NCI-H460 (cell line): ENCODE measurements at places on chromosomes 3 and 15.

- DNase-seq: no peak
Measured at GRCh38 chr15:70061696-70062270, 35.9 kb downstream of the TLE3 start.

- DNase-seq: no peak
Measured at GRCh38 chr3:35422836-35423601, 216.3 kb upstream of the ARPP21 start.

DNA sequence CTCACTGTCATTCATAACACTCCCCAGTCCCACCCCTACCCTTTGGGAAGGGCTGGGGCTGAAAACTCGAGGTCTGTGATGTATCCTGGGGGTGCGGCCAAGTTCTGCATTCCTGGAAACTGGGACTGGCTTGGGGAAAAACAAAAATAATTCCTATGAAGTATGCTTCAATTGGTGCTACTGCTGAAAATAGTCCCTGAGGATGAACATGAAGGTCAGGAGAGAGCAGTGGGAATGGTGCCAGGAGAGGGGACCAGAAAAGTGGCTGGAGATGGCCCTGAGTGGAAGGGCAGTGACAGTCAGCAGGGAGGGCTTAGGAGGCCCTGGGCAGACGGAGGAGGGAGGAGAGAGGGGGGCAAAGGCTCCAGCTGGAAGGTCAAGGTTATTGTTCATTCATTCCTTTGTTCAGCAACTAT lies 4.8 kb upstream of the ISLR start:
- no peak for DNase-seq

GRCh38 chr3:116591236-116591635 lies 118.3 kb upstream of the TUSC7 start:
- no peak for DNase-seq

- DNase-seq: no peak
Measured at GRCh38 chr3:39277893-39278615, 1.8 kb downstream of the CX3CR1 start.

GRCh38 chr3:128841926-128842920 lies 37.2 kb upstream of the ACAD9 start:
- no peak for DNase-seq

- DNase-seq: no peak
Measured at GRCh38 chr3:7290077-7290825, 429.3 kb downstream of the GRM7 start.

- DNase-seq: no peak
Measured at GRCh38 chr3:122132949-122133540, 50.4 kb upstream of the CASR start.

GRCh38 chr15:70253461-70254156 lies 155.9 kb upstream of the TLE3 start:
- no peak for DNase-seq

GRCh38 chr3:8639659-8640000 lies 5.0 kb downstream of the SSUH2 start:
- no peak for DNase-seq

DNA sequence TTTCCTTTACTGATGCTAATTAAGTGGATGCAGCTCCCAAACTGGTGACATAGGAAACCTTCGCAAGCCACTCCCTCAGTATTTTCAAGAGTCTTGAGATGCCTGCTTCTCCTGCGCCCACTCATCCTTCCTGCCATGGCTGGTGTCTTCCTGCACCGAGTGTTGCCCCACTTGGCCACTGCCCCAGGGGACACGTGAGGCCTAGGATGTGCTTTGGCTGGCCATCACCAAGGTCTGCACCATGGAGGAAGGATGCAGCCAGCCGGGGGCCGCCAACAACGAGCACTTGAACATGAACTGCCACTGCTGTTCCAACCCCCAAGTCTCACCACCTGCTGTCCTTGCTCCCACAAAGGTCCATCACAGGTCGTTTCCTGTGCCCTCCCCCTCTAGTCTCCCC lies 34.1 kb downstream of the EPHB3 start:
- DNase-seq: no peak

GRCh38 chr3:10274601-10275000 lies 18.1 kb downstream of the GHRL start:
- DNase-seq: no peak

DNA sequence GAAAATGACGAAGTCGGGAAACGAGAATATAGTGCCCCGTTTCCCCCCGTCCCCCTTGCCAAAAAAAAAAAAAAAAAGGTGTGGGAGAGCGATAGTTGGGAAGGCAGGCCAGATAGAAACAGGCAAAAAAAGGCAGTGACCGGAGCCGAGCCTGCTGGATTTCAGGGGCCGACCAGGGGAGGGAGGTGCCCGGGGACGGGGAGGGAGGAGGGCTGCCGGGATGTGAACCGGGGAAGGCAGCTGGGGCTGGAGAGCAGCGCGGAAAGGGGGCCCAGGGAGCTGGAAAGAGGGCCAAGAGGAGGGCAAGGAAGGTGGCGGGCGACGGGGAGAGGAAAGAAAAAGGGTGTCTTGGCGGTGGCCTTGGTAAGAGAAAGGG lies 837 bp downstream of the LRRN1 start:
- no peak for DNase-seq

- DNase-seq: no peak
Measured at GRCh38 chr3:38588371-38588971, 61.0 kb downstream of the SCN5A start.

GRCh38 chr3:176055836-176056235 lies 1141.4 kb downstream of the TBL1XR1 start:
- DNase-seq: no peak

DNA sequence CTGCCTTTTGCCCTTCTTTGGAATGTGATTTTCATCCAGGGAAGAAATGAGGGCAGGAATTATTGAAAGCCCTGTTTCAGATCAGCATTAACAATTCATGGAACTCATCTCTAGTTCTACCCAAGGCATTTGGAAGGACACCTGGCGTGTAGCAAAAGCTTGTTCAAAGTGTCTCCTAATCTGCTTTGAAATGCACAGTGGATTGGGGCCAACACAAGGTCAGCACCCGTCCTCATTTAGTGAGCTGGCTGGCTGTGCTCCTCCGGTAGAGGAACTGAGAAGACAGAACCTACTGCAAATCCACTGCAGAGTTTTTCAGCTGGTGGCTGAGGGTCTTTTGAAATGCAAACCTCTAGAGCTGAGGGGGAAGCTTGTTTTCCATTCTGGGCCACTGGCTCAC lies 141.6 kb upstream of the STT3B start:
- no peak for DNase-seq

GRCh38 chr3:25423780-25424588 lies 4.1 kb upstream of the RARB start:
- DNase-seq: no peak

- DNase-seq: peak; percentile 15
Measured at GRCh38 chr15:37880009-37880834, 54.2 kb upstream of the TMCO5A start.

DNA sequence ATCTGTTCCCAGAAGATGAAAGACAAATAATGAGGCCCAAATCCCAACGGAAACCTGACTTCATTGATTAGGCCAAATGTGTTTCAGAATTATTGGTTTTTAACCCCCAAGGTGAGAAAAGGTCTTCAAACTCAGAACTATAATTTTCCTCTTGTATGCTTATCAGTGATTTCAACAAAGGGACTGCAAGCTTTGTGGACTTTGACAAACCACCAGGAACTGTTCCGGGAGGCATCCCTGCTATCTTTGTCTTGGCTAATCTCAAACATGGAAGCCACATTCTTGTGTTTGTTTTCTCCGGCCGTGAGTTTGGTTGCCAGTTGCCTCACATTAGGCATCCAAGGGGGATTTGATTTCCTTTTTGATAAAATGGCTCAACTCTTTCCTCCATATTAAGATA lies 19.5 kb downstream of the ARHGEF3 start:
- DNase-seq: no peak

DNA sequence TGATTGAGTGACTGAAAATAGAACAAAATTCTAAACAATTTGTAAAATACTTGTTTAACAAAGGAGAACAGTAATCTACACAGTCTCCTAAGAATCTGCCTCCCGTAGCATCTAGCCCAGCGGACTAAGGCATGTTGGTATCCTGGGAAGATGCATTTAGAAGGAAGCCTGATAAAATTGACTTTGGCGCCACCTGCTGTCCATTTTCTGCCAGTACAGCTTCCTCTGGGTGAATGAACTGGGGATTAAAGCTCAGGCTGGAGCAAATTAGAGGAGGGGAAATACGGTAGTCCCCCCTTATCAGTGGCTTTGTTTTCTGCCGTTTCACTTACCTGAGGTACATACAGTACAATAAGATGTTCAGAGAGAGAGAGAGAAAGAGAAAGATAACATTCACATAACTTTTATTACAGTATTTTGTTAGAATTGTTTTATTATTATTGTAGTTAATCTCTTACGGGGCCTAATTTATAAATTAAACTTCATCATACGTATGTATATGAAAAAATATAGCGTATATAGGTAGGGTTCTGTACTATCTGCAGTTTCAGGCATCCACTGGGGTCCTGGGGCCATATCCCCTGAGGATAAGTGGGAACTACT lies 191.6 kb downstream of the GAP43 start:
- peak; percentile 64 for DNase-seq
